ENCODE measurements at places on chromosomes 2 and 18.
A peak's percentile ranks its signal among the peaks of the same experiment; 100 is the strongest.

DNA sequence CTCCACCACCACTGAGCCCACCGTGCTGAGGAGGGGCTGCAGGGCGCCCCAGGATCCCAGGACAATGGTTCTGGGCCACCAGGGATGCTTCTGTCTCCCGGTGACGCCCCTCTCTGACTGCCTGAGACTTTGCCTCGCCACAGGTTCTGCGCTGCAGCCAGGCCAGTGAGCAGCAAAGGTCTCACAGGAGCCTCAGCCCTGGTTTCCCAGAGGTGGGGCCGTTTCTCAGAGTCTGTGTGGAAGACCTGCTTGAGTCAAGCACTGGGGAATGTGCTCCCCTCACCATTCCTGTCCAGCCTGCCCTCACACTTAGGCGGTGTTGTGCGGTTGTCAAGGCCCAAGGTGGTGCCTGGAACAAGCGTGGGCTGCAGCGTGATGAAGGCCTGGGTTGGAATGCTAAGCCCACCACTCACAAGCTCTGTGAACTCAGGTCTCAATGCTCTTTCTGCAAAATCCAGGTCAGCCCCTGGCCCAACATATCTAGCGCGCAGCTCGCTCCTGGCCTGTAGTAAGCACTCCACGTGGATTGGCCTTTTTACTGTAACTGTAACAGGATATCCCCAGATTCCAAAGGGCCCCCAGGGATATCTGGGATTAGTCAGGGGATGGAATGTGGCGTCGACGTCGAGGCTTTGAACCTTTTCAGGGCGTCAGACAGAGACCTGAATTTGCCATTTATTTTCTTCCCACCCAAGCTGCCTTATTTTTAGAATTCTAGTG, 47.6 kb downstream of the PLB1 start:
- peak; percentile 23 for DNase-seq

- peak; percentile 6 for DNase-seq
Observed at GRCh38 chr2:197500503-197501131, 438 bp downstream of the HSPE1 start.

GRCh38 chr2:232435375-232435648, 20.6 kb upstream of the ALPI start:
- DNase-seq: no peak

- DNase-seq: no peak
Observed at GRCh38 chr2:176482107-176482506, 212.9 kb downstream of the MTX2 start.

DNA sequence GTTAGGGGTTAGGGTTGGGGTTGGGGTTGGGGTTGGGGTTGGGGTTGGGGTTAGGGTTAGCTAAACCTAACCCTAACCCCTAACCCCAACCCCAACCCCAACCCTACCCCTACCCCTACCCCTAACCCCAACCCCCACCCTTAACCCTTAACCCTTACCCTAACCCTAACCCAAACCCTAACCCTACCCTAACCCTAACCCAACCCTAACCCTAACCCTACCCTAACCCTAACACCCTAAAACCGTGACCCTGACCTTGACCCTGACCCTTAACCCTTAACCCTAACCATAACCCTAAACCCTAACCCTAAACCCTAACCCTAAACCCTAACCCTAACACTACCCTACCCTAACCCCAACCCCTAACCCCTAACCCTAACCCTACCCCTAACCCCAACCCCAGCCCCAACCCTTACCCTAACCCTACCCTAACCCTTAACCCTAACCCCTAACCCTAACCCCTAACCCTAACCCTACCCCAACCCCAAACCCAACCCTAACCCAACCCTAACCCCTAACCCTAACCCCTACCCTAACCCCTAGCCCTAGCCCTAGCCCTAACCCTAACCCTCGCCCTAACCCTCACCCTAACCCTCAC, 24.1 kb upstream of the RABL2A start:
- DNase-seq: no peak

DNA sequence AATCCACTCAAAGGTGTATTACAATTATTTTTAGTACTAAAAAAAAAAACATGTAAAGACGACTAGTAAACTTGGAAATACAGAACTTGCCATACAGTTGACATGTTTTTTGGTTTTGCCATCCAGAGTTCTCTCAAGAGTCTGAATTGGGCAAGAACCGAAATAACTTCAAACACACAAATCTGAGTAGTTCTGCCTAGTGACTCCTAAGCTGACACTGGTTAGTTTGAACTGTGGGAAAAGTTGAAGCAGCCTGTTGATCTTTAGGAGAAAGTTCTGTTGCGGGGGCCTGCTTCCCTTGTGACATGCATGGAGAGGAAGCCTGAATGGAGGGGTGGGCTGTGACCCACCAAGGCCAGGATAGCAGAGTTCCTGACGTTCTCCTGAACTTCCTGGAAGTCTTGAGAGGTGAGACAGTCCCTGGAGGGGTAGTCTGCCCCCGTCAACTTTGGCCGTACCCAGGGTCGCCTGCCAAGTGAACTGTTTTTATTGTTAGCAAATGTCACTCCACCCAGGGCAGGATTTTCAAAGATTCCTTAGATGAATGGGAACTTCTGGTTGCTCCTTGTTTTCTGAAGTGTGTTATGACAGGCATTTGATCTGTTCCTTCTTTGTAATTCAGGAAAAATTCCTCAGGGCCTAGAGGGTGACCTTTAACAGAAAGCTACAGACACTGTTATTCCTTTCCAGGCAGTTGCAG, 85.6 kb upstream of the SPTBN1 start:
- peak; percentile 55 for DNase-seq

DNA sequence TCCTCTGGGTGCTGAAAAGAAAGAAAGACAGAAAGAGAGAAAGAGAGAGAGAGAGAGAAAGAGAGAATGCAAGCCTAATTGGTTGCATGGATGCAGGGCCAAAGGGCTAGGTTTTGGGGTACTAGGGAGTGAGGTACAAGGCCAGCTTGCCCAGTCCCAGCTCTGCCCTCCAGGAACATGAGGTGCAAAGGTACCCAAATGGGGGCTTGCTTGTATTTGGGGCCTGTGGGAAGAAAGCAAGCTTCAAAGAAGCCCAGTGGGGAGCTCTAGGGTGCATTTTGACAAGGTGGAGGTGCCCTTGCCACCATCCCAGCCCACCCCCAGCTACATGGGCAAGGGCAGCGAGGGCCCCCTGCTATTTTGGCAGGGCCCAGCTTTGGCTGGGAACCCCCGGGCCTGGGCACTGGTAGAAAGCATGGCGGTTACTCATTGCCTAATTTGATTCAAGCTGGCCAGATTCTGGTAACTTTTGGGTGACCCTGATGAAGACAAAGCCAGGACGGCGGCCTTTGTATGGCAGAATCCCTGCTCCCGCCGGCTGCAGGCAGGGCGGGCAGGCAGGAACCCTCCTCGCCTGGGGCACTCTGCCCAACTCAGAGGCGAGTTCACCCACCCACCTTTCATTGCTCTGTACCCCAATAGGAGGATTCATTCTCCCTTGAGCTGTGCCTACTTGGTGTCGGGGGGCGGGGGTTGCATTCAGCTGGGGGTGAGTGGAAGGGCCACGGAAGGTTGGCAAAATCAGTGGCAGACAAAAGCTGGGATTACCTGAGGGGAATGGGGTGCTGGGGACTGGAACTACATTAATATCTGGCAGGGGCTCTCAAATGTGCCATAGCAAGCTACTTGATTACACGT, 537 bp upstream of the HOXD4 start:
- DNase-seq: no peak

- no peak for DNase-seq
Observed at GRCh38 chr2:36123995-36124394, 231.6 kb upstream of the CRIM1 start.

GRCh38 chr18:28834889-28835288, 658.0 kb upstream of the CDH2 start:
- peak; percentile 83 for DNase-seq

DNA sequence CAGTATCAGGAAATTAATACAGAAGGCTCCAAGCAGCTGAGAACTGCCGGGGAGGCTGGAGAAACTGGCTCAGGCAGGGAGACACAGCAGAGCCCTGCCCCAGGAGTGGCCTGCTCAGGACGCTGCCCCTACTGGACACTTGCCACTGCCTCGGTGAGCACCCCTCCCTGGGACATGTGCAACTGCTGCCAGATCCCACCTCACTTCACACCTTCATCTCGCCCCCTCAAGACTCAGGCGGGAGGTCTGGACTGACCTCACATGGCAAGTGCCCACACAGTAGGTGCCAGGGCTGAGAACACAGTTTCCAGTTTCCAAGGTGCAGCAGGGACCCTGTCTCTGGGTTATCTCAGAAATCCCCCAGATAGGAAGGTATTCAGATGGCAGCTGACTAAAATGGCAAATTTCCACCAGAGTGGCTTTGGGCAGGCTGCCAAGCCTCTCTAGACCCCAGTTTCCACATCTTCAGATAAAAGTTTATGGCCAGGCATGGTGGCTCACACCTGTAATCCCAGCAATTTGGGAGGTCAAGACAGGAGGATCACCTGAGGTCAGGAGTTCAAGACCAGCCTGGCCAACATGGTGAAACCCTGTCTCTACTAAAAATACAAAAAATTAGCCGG, 33.7 kb upstream of the LBH start:
- DNase-seq: no peak

DNA sequence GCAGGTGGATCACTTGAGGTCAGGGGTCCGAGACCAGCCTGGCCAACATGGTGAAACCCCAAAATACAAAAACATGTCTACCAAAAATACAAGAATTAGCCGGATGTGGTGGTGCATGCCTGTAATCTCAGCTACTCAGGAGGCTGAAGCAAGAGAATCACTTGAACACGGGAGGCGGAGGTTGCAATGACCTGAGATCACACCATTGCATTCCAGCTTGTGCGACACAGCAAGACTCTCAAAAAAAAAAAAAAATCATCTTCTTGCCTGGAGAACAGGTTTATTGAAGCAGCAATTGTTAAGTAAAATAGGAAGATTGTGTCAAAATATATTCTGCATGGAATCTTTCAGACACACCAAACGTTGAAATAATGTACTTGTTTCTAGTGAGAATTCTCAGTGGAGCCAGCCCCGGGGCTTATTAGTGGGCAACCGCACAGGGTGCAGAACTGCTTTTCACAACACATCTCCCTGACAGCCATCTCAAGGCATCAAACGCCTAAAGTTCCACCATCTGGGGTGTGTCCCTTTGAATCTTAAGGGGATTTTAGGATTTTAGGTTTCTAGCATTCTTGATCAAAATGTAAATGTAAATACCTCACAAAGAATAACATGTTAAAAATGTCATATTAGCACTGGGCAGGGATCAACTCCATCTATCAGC, 28.6 kb upstream of the PPP4R1 start:
- peak; percentile 42 for DNase-seq

GRCh38 chr2:230144355-230144754, 75.4 kb downstream of the SP110 start:
- no peak for DNase-seq

- DNase-seq: no peak
Observed at GRCh38 chr2:175462246-175462645, 280.7 kb upstream of the ATP5MC3 start.

- DNase-seq: peak; percentile 71
Observed at GRCh38 chr18:8389391-8390340, 219.6 kb upstream of the RAB12 start.

DNA sequence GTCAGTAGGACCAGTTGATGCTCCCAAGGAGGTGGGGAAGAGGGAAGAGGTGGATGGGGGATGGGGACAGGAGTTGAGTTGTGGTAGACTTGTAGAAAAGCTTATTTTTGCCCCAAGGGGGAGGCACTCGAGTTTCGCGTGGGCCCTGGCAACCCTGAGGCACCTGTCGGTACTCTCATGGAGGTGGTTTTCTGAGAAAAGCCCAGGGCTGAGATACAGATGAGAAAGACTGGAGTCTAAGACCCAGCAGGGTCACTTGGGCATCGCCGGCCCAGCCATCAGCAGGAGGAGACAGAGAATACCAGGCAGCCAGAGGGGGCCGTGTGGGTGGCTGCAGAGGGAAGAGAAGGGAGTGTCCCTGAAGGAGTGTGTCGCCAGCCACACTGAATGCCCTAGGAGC, 57.7 kb upstream of the HPCAL1 start:
- no peak for DNase-seq

DNA sequence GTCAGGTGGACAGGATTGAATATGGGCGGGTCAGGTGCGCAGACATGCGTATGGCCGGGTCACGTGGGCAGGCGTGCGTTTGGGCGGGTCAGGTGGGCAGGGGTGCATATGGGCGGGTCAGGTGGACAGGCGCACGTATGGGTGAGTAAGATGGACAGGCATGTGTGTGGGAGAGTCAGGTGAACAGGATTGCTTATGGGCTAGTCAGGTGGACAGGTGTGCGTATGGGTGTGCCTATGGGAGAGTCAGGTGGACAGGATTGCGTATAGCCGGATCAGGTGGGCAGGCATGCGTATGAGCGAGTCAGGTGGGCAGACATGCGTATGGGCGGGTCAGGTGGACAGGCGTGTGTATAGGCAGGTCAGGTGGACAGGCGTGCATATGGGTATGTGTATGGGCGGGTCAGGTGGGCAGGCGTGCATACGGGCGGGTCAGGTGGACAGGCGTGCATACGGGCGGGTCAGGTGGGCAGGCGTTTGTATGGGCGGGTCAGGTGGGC, 30.3 kb upstream of the KLF11 start:
- no peak for DNase-seq

DNA sequence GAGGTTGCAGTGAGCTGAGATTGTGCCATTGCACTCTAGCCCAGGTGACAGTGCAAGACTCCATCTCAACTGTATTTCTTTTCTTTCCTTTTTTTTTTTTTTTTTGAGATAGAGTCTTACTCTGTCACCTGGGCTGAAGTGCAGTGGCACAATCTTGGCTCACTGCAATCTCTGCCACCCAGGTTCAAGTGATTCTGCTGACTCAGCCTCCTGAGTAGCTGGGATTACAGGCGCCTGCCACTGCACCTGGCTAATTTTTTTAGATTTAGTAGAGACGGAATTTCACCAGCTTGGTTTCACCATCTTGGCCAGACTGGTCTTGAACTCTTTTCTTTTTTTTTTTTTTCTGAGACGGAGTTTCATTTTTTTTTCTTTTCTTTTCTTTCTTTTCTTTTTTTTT, 41.3 kb upstream of the SATB2 start:
- no peak for DNase-seq

- DNase-seq: no peak
Observed at GRCh38 chr2:215811003-215811402, 202.3 kb downstream of the MREG start.
